ENCODE measurements at places on chromosomes 5 and 9. TPM values are rescaled to one million over a fixed set of nuclear protein-coding genes. Genes with fewer than 3 reads are reported as not detected.

The DPH7 gene
- 45.7 TPM for total RNA-seq

DNA sequence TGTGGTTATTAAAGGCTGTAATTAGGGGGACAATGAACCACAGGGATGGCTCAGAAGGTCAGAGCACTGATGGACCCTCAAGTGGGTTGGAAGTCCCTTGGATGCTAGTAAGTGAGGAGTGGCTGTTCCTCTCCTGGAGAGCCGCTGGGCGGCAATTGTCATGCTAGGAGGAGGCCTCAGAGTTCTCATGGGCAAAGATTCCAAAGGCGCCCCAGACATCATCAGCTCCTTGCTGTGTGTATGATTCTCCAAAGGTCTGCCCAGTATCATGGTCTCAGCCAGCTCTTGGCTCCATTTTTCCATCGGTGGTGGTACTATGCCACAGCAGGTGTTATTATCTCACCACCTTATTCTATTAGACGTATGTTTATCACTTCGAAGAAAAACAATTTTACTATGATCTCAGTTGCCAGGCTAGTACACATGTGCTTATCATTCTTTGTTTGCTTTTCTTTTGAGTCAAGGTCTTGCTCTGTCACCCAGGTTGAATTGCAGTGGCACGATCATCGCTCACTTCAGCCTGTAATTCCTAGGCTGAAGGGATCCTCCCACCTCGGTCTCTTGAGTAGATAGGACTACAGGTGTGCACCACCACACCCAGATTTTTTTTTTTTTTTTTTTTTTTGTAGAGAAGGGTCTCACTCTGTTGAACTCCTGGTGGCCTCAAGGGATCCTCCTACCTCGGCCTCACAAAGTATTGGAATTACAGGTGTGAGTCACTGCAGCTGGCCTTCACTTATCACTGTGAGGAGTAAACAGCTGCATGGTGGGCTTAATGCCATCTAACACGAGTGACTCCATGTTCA, 46.8 kb downstream of the EXOSC2 start:
- no peak for DNase-seq

The GZMA gene
- total RNA-seq, result not detected

The PRELID2 gene
- total RNA-seq, result 7.8 TPM

The CYLC2 gene
- total RNA-seq, result not detected

- DNase-seq, result no peak
Observed at GRCh38 chr9:126328407-126328806, 1.8 kb downstream of the MVB12B start.

DNA sequence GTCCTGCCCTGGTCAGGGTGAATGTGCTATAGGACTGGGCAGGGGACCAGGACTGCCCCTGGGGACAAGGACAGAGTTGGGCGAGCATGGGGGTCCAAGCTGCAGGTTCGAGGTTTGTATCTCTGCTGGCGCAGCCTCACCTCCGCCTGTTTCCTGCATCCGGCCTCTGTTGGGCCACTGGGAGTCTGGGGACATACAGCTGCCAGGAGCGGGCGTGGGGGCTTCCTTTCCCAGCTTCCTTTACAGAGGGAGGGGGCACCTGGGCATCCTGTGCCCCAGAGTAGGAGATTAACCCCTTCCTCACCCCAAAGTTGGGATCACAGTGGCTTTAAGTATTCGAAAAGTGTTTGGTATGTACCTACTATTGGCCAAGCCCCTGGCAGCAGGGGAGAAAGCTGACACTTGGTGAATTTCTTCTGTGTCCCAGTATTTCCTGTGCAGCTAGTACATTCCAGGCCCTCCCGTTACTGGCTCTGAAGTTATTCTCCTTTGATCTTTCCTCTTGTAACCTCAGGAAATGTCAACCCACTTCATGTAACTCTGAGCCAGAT, 19.0 kb downstream of the OLFML2A start:
- DNase-seq, result no peak

DNA sequence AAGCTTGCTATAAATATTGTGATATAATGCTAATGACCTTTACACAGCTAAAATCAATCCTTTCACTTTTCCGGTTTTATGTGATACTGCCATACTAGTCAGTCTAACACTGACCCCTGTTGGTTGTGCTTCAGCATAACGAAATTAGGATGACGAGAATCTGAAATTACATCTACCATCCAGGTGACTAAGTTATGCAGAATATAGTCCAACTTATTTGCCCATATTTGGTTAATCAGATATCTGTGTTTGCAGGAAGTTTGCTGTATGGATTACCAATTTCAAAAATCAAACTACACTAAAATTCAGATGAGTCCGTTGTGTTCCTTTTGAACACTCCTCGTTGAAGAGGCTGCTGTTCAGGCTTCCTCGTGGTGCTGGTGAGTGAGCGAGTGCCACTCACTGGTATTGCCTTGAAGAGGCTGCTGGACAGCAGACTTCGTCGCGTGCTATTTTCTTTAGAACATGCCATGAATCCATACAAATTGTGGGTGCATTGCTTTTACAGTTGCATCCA, 32.5 kb downstream of the TENT4A start:
- DNase-seq, result no peak

DNA sequence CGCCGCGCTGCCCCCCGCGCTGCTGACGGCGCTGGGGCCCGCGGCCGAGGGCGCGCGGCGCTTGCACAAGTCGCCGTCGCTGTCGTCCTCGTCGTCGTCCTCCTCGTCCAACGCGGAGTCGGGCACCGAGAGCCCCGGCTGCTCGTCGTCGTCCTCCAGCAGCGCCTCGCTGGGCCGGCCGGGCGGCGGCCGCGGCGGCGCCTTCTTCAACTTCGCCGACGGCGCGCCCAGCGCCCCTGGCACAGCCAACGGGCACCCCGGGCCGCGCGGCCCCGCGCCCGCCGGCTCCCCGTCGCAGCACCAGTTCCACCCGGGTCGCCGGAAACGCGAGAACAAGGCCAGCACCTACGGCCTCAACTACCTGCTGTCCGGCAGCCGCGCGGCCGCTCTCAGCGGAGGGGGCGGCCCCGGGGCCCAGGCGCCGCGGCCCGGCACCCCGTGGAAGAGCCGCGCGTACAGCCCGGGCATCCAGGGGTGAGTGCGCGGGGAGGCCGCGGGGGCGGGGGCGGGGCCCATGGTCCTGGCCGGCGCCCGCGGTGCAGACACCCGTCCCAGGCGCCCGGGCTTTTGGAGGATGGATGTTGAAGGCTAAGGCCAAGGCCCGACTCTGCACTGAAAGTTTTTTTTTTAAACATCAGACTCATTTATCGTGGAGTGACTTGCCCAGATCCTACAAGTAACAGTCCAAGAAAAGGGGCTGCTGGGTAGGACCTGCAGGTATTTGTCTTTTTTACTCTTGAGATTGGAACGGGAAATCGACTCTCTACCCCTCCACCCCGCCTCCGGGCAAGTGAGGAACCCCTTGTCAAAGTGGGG, 1.2 kb downstream of the TENT4A start:
- DNase-seq, result peak; percentile 50

- DNase-seq, result no peak
Observed at GRCh38 chr9:4317205-4317604, 17.3 kb upstream of the GLIS3 start.

The IFNE gene
- total RNA-seq, result not detected

DNA sequence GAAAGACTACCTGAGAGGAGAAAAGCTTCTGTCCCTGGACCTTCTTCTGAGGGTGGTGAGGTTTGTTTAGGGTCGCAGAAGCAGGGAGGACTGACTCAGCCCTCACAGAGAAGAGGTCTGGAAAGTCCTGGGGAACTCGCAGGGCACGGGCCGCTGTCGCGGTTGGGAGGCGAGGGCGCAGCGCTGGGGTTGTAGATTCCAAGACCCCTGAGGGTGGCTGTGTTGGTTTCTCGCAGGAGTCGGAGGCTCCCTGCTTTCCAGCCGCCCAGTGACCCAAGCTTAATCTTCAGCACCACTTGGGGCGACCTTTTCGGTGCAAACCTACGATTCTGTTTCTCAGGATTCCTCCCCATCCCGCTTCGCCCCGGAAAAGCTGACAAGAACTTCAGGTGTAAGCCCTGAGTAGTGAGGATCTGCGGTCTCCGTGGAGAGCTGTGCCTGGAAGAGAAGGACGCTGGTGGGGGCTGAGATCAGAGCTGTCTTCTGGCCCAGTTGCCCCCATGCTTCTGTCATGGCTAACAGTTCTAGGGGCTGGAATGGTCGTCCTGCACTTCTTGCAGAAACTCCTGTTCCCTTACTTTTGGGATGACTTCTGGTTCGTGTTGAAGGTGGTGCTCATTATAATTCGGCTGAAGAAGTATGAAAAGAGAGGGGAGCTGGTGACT, 482 bp downstream of the SLC27A6 start:
- no peak for DNase-seq

DNA sequence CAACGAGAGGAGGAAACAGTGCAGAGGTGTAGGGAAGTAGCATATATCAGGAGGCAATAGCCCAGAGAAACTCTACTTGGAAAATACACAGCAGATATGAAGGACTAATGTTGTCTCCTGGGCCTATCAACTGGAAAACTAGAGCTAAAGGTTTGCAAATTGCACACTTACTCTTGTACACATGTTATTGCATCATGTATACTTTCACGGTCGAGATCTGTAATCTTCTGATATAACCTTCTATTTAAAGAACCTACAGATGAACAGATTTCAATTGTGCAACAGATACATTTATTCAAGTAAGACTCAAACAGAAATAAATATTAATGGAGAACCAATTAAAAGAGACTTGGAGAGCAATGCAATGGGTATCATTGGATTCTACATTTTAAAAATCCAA, 256.3 kb upstream of the TMEM161B start:
- DNase-seq, result no peak
